ENCODE measurements at places on chromosomes 4 and X.

DNA sequence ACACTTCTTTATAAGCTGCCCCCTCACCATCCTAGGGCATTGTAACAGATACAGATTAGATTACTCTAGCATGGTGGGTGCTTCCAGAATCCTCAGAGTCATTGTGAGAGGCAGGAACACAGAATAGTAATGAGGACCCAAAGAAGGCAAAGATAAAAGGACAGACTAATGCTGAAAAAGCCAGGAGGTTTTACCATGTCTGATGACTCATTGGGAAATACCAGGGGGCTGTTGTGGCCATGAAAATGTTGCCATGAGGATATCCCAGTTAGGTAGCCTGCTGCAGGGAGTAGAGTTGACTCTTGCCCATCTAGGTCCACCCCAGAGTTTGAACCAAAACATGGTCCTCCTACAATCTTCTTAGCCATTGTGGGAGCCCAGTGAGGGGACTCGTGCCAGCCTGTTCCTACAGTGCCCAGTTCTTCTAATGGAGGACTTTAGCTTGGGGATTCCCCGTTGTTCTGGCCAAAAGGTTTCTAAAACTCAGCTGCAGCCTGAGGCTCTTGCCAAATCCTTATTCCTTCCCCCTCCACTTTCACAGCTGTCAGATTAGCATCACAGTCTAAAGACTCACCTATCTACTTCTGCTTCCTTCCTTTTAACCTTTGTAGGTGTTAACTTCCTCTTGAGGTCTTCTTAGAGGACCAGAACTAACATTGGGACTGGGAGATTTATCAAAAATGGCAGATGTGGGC lies 586.0 kb upstream of the AADAT start:
- no peak for DNase-seq

- DNase-seq: no peak
Measured at GRCh38 chr4:74544655-74545361, 99.9 kb downstream of the AREG start.

GRCh38 chr4:48058617-48059530 lies 42.3 kb downstream of the NIPAL1 start:
- no peak for DNase-seq

- no peak for DNase-seq
Measured at GRCh38 chr4:167383291-167383690, 149.0 kb upstream of the SPOCK3 start.

GRCh38 chrX:11499076-11500044 lies 166.4 kb downstream of the ARHGAP6 start:
- DNase-seq: peak; percentile 80
